ENCODE measurements at places on chromosomes 11 and 22. TPM values are rescaled to one million over a fixed set of nuclear protein-coding genes. Genes with fewer than 3 reads are reported as not detected.
A peak's percentile ranks its signal among the peaks of the same experiment; 100 is the strongest.

The ME3 gene
- total RNA-seq, result 25.7 TPM

The OR5A1 gene
- not detected for total RNA-seq

DNA sequence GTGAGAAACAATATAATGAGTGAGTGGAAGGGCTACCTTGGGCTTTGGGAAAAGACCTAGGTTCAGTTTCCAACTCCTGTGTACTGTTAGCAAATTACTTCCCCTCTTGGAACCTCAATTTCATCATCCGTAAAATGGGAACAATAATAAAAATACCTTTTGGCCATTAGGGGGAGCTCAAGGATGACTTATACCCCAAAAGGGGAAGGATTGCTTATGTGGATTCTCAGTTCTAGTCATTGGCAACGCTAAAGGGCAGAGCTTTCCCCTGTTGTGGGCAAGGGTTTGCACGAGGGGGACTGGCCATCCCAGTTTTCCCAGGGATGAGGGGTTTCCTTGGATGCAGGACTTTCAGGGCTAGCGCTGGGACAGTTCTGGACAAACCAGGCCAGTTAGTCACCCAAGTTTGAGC is 3.1 kb upstream of the COMMD9 start:
- peak; percentile 40 for DNase-seq

- no peak for DNase-seq
Measured at GRCh38 chr11:75505916-75506692, 19.6 kb downstream of the GDPD5 start.

GRCh38 chr22:21026783-21027692 is 5.3 kb downstream of the SLC7A4 start:
- no peak for DNase-seq

DNA sequence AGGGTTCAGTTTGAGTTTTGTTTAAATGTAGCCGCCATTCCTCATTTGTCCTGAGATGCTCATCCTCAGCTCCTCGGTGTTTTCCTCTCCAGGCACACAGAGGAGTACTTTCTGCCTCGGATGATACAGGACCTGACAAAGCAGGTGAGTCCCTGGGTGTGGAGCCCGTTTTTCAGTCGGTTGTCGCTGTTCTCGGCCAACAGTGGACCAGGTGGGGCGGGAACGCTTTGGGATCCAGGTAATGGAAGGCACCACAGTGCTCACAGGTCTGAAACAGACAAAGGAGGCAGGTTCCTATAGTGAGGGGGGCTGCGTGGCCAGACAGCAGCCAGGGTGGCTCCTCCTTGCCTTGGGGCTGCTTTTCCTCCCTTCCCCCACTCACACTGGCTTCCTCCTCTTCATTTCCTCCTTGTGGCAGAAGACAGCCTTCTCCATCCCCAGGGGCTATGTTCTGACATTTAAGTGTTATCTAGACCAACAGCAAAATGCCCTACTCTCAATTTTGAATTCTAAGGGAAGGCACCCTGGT is 19.4 kb downstream of the NADSYN1 start:
- DNase-seq, result no peak

GRCh38 chr22:36538529-36538928 is 9.6 kb upstream of the EIF3D start:
- DNase-seq, result no peak

DNA sequence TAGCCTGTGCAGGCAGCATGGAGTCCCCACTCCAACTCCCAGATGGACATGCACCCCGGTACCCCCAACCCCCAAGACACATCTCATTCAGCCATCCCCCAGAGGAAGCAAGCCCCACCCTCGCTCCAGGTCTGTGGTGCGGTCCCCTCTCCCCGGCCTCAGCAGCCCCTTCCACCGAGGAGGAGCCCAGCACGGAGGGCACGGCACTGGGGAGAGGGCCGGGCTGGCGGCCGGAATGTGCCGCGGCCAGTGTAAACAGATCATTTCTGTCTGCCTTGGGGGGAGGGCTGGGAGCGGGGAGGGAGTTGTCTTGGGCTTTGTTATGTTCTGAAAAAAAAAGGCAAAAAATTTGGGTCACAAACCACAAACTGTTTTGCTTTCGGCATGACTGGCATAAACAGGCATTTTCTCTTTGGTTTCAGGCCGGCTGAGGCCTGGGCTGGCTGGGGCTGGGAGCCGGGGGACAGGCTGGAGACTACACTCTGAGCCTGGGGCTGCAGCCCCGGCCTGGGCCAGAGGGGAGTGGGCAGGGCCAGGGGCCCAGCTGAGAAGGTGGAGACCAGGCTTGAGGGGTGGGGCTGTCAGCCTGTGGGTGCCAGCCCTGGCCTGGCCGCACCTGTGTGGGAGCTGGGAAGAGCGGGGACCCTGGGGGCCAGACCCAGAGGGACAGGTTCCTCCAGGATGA is 16.8 kb downstream of the IGF2 start:
- DNase-seq, result no peak

GRCh38 chr11:95111923-95112540 is 22.4 kb downstream of the ENDOD1 start:
- no peak for DNase-seq

DNA sequence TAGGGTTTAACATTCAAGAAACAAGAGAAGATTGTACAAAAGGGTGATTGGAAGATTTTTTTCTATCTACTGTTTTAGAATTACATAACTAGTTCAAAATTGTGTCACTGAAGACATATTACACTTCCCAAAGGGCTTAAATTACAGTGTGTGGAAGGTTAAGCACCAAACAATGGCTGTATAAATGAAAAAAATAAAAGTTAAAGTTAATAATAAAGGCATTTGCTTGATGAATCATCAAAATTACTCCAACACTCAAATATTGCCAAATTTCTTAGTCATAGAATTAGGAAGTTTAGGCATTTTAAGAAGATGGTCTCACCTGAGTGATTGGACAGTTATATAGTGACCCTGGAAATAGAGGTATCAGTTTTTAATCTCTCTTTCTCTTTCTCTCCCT is 227.6 kb upstream of the CARD18 start:
- no peak for DNase-seq

DNA sequence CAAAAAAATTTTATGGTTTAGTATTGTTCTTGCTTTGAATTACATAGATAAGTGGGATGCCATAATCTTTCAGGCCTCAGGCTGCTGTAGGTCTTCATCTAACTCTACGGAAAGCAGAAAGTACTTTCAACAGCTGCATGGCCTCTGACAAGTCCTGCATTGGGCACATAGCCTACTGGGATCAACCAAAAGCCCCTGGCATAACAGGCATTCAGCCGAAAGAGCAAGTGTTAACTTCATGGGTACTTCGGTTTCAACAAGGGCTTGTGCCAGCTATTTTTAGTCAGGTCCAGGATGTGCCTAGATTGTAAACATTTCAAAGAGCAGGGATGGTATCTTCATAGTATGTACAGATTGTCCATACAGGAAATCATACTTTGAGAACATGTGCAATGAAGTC is 3.1 kb downstream of the SLN start:
- no peak for DNase-seq

DNA sequence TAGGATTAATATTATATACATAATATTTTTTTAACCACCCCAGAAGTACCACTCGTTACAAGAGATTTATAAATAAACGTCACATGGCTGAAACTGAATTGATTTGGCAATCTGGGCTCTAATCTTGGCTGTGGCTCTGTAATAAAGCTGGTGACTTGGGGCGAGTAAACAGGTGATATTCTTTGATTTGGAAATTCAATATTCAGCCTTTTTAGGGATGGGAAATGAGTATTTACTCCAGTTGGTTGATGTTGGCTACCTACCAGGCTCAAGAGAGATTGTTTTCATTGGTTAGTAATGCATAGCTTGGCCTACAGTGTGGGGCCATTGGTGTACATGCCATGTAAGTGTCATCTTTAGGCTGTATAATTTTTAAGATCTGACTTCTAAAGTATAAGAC is 117.7 kb upstream of the SORL1-AS1 start:
- no peak for DNase-seq

DNA sequence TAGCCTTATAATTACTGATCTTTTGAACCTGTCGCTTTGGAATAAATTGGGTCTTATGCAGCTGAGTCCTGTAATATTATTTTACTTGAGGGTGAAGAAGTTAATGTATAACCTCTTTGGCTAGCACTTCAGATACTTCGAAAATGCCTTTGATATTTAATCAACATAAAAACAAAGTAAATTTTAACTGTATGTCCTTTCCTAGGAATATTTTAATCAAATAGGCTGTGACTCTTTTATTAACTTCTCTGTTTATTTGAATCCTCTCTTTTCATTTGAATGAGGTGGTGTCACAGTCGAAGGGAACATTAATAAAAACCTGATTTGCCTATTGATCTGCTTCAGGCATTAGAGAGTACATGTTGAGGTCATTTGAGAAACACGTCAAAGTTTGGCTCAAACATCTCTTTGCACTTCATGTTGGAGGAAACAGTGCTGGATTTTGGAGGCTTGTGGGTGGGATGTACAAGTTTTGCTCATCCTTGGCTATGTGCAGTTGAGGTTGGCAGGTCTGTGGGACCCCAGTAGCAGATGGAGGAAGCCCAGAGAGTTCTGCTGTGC is 143.6 kb downstream of the NCAM1 start:
- DNase-seq, result no peak

GRCh38 chr11:93063086-93063485 is 93.6 kb downstream of the MTNR1B start:
- no peak for DNase-seq

The ANO5 gene
- under 0.01 TPM for total RNA-seq

The MUC6 gene
- total RNA-seq, result not detected

The NPAS4 gene
- not detected for total RNA-seq

The SAA2 gene
- not detected for total RNA-seq

The GAL3ST1 gene
- 0.13 TPM for total RNA-seq

GRCh38 chr11:71386202-71386601 is 62.0 kb downstream of the DHCR7 start:
- DNase-seq, result no peak

- no peak for DNase-seq
Measured at GRCh38 chr11:77749232-77749631, 71.3 kb downstream of the RSF1 start.

The AGBL2 gene
- 0.38 TPM for total RNA-seq

DNA sequence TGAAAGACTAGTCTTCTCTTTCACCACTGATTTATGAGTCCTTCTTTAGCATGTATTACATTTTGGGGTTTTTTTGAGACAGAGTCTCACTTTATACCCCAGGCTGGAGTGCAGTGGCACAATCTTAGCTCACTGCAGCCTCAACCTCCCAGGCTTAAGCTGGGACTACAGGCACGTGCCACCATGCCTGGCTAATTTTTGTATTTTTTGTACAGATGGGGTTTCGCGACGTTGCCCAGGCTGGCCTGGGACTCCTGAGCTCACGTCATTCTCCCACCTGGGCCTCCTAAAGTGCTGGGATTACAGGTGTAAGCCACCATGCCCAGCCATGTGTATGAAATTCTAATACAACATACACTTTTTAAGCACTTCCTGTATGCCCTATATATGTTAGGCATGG is 26.3 kb upstream of the CXCR5 start:
- no peak for DNase-seq

GRCh38 chr11:35304386-35304775 is 115.0 kb downstream of the SLC1A2 start:
- DNase-seq, result no peak

- no peak for DNase-seq
Measured at GRCh38 chr22:50568626-50569025, 5.9 kb upstream of the SYCE3 start.

DNA sequence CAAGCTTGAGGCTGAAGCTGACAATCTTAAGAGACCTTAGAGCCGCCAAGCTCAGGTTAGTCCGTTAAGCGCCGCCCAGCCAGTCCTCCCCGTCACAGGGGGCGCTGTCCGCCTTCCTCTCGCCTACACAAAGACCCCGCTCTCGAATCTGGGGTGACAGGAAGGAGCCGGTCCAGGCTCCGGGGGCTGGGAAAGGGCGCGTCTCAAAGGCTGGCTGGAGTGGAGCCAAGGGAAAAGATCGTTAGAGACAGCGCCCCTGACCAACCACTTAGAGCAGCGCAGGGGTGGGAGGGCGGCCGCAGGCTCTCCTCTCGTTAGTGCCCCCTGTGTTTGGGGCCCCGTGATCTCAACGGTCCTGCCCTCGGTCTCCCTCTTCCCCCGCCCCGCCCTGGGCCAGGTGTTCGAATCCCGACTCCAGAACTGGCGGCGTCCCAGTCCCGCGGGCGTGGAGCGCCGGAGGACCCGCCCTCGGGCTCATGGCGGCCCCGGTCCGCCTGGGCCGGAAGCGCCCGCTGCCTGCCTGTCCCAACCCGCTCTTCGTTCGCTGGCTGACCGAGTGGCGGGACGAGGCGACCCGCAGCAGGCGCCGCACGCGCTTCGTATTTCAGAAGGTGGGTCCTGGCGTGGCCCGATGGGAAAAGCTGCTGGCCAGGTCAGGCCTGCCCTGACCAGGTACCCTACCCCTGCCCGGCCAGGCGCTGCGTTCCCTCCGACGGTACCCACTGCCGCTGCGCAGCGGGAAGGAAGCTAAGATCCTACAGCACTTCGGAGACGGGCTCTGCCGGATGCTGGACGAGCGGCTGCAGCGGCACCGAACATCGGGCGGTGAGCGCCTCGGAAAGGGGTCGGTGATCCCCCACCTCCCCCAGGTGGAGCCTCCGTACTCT is at the start of gene MUS81:
MUS81 (plus strand) TSS at position 156 of the 887 bp plus-strand sequence; CDS start at position 477, 321 bp downstream.
- peak; percentile 91 for DNase-seq

DNA sequence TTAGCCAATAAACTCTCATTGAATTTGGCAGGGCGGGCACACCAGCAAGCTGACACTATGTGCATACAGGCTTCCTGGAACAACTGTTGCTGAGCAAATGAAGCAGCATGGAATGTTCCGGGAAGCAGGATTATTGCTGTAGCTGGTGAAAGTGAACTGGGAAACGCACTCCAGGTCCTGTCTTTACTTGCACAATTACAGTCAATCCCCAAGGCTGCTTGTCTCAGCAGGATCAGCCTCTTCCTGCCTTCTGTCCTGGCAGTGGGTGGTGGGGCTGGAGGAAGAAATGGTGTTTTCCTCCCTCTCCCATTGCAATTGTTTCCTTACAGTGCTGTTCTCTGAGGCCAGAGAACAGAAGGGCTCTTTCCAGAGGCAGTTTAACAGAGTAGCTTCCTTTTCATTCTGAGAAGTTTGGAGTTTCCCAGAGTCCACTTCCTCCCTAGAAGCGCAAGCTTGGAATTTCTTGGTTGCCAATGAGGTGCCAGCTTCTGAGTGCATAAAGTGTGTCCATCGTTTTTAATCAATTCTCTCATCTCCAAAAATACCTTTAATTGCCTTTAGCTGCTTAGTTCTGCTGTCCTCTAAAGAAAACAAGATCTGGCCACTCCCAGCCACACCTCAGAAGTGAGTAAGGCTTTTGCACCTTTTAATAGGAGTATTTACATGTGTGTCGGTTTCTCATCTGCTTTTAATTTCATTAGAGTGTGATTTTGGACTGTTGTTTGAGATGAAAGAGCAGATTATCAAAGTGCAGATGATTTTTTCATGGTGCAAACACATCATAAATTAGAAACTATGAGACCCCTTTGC is 19.9 kb downstream of the CD44 start:
- DNase-seq, result peak; percentile 40

DNA sequence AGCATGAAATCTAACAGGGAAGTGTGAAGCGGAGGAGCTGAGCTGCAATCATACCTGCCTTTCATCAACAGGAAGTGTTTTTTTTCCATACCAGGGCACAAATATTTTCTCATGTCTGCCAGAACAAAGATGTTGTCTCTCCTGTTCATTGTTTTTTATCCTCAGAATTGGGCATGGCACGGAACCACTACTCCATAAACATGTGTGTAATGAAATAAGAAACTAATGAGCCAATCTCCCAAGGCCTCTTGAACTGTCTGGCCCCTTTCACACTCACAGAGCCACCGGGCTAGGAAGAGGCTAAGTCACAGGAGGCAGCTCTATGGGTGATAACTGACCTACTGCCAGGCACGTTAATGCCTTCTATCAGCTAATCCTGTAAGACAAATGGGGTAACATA is 124.4 kb downstream of the ETS1 start:
- DNase-seq, result no peak

- DNase-seq, result no peak
Measured at GRCh38 chr22:20253161-20253560, 15.0 kb downstream of the RTN4R start.

The PATE2 gene
- total RNA-seq, result 0.13 TPM

- no peak for DNase-seq
Measured at GRCh38 chr11:5298451-5298850, 3.3 kb downstream of the OR51B4 start.

All from dermis microvascular lymphatic vessel endothelial cell (primary cell).